ENCODE measurements at places on chromosomes 2 and 18.

- DNase-seq, result no peak
These were observed 61.1 kb downstream of the ANTXR1 start for GRCh38 chr2:69073928-69074570.

DNA sequence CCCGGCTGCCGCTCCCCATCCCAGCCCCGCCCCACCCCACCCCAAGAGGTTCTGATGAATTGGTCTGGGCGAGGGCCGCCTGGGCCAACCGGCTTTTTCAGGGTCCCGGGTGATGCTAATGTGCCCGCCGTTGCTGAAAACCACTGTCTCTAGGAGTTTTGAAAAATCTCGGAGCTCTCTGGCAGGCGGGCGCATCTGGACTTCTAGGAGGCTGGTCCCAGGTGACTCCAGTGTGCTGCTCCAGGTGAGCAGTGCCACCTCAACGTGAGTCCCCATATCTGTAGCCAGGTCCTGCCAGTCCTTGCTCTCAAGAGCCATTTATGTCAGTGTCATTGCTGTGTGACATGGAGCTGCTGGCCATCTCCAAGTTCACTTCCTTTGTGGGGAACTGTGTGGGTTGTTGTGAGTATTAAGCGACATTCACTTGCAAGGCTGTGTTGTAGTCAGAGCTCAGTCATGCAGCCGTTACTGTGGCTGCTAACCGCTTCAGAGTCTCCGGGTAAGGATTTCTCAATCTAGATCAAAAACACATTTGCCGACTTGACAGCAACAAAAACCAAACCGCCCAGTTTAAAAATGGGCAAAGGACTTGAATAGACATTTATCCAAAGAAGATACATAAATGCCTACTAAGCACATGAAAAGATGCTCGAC is at the start of gene RFX8:
Gene RFX8 (minus strand): TSS at position 382 of the 654 bp plus-strand sequence. CDS start 8,264 bp downstream, outside the sequence.
- DNase-seq, result no peak

DNA sequence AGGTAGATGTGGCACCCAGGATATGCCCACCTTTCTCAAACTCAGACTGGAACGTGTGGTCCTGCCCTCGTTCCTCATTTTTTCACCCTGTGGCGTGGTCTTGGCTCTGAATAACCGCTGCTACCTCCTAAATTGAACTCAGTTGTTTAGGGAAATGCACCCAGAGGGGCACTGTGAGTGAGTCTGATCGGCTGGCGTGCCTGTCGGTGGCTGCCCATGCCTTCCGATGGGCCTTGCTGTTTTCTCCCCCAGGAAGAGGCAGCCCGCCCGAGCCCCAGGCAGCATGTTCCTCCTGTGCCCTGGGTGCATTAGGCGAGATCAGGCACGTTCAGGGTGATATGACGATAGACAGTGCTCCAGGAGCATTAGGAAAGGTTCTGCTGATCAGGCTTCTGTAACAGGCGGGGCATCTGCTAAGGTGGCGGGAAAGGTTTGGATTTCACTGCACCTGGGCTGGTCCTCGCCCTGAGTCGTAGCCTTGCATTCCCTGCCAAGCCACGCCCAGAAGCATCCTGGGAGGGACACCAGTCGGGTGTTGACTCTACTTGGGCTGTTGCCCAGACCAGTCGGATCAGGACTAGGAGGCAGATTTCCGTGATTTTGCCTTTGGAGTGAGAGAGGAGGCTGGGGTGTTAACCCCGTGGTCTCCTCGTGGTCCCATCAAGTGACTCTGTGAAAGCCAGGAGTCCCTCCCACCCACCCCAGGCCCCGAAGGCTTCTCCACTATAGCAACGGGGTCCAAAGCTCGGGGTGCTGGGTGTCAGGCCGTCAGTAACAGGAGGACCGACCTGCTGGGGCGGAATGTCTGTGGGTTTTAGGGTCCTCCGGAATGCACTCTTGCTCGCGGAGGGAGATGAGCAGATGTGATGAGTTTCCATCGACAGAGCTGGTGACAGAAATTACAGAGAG is 75.1 kb downstream of the SH3BP4 start:
- DNase-seq, result no peak

- no peak for DNase-seq
These were observed 18.9 kb upstream of the TMEM163 start for GRCh38 chr2:134737671-134738070.

GRCh38 chr2:27959496-27959895 is 69.0 kb downstream of the BABAM2 start:
- DNase-seq, result no peak

- DNase-seq, result no peak
These were observed 289.6 kb downstream of the CDH2 start for GRCh38 chr18:27887287-27887686.

DNA sequence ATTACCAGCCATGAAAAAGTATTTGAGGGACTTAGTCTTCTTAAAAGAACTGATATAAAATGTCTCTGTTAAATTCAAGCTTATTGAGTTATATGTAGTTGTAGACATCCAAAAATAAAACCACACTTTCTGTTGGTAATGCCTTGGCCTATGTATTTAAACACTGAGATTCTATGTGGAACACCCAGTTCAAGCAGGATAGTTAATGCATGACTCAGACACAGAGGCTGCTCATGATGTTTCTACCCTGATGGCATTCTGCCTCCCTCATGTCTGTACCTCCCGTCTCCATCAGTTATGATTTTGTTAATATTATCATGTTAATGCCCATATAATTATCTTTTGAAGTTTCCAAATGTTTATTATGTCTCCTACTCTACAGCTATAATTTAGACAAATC is 164.5 kb downstream of the XIRP2 start:
- DNase-seq, result no peak
